Right ventricle myocardium inferior (tissue), 1 donor: ENCODE measurements at places on chromosomes 5 and 9. TPM values are rescaled to one million over a fixed set of nuclear protein-coding genes. Genes with fewer than 3 reads are reported as not detected.

GRCh38 chr5:17129093-17129849 is 88.2 kb upstream of the BASP1 start:
- no peak for DNase-seq

DNA sequence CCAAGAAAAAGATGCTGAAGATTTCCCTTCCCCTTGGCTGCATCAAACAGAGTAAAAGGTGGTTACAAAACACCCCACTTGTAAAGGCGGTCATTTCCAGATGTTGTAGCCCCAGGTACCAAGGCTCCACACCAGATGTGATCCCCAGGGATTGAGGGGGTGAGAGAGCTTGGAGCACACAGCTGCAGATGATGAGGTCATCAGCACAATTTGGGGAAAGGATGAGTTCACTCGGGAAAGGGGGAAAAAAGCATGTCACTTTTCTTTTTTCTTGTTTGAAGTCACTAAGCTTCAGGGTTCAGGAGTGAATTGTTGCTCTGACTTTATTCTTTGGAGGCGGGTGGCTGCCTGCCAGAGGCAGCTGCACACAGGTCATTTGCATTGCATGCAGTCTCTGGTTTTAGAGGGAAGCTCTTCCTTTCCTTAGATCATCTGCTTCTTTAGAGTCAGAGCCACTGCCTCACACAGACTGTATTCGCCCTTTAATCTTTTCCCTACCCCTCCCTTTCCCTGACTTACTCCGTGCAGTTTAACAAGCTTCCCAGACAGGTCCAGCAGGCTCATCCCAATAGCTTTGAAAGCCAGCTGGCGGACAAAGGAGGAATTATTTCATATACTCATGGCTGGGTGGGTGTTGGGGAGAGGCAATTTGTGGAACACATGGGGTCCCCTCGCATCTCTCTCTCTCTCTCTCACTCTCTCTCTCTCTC is 409.3 kb upstream of the SLC24A2 start:
- DNase-seq: no peak

GRCh38 chr9:28810388-28811075 is 1237.3 kb upstream of the C9orf72 start:
- no peak for DNase-seq

C5orf34 gene
- total RNA-seq: 0.73 TPM

- no peak for DNase-seq
These were observed 32.1 kb downstream of the SEMA4D start for GRCh38 chr9:89465726-89466308.
